ENCODE measurements at places on chromosomes 13 and 19.

GRCh38 chr19:49287141-49287770 is 37.7 kb downstream of the SLC6A16 start:
- DNase-seq = no peak

DNA sequence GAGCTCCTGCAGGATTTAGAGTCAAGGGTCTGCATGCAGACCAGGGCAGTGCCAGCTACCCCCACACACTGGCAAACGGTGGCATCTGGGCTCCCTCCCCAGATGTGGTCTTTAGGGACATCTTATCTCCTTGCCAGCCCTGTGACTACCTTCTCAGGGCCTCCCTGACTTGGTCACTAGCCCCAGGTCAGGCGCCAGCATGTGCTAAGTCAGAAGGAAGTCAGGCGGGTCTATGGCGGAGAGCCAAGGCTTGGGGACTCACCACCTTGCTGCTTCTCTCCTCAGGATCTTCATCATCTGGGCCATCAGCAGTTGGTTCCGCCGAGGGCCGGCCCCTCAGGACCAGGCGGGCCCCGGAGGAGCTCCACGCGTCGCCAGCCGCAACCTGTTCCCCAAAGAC is 17.6 kb downstream of the CLPTM1 start:
- no peak for DNase-seq

DNA sequence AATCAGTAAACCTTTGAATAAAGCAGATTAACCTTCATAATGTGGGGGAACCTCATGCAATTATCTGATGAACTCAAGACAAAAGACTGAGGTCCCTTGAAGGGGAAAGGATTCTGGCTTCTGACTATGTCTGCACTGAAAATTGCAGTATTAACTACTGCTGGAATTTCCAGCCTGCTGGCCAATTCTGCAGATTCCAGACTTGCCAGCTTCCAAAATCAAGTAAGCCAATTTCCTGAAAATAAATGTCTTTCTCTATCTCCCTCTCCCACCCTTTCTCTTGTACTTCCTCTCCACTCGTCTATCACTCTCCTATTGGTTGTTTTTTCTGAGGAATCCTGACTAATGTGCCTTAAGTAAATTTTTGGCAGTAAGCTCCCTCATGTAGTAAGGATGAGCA is 1479.9 kb upstream of the PRR20A start:
- no peak for DNase-seq

DNA sequence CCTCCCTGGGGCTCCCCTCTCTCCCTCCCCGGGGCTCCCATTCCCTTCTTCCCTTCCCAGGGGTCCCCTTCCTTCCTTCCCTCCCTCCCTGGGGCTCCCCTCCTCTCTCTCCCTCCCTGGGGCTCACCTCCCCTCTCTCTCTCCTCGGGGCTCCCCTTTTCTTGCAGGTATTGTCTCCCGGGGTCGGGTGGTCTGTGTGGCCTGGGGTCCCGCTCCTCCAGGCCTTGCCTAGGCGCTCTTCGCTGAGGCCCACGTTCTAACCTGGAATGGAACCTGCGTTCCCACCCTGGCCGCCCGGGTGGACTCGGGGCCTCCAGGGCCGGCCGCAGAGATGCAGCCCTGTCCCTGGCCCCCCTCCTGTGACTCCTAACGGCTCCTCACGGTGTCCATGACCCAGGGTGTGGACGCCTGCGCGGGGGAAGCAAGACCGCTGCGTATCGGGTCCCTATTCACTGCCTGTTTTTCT is 940 bp upstream of the DCUN1D2 start:
- DNase-seq = no peak

DNA sequence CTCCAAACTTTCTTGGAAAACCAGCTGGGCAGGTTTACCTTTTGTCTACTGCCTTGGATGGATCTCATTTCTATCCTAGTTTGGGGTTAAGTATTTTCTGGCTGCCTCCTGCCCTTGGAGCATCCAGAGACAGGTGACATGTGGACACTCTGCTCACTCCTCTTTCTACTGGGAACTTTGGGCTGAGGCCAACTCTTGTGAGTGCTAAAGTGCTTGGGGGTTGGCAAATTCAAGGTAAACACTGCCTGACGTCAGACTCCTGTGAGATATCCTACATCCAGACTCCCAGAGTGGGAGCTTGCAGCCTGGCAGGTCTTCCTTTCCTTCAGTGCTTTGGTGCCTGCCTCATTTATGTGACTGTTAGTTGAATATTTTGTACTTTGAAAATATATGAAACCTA is 388.1 kb downstream of the KCNRG start:
- DNase-seq = peak; percentile 25

- peak; percentile 99 for DNase-seq
Observed at GRCh38 chr19:16111160-16111908, at the start of gene RAB8A. RAB8A (plus strand) TSS chr19:16111889; CDS start chr19:16111902, 13 bp downstream.

DNA sequence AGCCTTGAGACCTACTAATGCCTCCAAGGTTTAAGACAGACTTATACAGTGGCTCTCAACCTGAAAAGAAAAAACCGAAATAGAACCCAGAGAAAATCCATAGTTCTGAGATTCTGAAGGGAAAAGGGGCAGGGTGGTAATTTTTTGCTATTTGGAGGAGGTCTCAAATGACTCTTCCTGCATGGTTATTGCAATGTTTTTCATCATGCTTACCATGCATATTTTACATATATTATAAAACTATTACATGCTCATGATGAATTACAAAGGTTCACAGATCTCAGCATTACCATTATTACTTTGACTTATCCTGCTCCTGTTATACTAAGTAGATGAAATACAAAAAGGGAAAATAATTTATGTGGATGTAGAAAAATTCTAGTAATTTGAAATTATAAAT is 47.6 kb downstream of the N4BP2L2 start:
- no peak for DNase-seq

DNA sequence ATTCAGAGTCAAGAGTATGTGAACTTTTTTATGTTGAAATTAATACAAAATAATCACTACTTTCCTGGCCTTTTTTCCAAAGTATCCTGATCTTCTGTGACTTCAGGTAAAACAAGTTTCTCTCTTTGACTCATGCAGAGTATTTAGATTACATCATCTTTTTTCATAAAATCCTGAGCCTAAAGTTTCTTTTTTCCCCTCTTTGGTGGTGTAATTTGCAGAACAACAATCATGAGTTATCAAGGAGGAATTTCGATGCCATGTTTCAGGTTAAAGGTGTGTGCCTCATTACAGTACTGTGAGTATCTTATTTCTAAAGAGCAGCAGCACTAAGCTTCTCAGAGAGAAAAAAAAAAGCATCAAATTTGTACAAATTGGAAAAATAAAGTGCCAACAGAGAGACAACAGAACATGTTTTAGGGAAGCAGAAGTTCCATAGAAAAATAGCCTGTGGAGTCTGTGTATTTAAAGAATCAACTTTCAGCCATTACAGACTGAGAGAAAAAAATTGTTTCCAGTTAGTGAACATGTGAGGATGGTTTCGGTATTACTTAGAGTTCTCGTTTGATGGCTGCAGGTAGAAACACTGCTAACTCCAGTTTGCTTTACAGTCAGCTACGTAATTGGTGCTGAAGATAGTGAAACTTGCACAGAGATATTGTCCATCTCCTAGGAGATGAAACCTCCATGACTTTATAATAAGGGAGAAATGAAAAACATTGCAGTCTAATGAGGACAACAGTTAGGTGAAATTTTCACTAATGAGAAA is 78.1 kb upstream of the PCDH9 start:
- DNase-seq = no peak

DNA sequence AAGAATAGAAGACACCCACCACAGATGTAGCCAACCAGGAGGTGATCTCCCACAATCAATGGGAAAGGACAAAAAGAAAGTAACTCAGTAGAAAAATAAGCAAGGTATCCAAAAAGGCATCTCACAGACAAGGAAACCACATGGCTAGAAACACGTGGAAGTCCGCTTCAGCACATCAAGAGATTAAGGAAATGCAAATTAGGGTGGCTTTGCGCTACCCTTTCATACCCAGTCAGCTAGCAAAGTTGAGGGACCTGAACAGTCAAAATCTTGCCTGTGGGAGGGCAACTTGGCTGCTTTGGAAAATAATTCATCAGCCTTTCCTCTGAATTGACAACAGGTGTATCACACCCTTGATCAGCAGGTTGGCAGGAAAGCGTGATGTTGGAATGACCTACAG is 11.6 kb upstream of the UQCR11 start:
- no peak for DNase-seq

DNA sequence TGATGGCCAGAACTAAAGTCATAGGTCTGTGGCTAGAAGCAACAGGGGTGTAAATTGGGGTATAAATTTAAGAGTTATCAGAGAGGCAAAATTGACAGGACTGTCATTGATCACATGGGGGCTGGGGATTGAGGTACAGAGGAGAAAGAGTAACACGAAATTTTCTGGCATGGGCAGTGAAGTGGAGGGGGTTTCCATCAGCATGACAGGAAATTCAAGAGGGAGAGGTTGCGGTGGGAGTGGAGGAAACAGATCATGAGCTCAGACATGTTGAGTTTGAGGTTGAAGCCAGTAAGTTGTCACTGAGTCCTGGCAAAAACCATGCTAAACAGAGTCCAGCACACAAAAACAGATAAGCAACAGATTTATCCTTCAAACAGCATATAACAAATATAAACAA is 192.1 kb upstream of the TSC22D1 start:
- no peak for DNase-seq
